Neural crest cell (in vitro differentiated cells): ENCODE measurements at places on chromosomes 7 and 10. TPM values are rescaled to one million over a fixed set of nuclear protein-coding genes. Genes with fewer than 3 reads are reported as not detected.

- no peak for DNase-seq
These were observed 33.0 kb downstream of the TMEM106B start for GRCh38 chr7:12244129-12244528.

GRCh38 chr7:27547401-27547800 is 115.3 kb downstream of the HIBADH start:
- DNase-seq, result no peak

DNA sequence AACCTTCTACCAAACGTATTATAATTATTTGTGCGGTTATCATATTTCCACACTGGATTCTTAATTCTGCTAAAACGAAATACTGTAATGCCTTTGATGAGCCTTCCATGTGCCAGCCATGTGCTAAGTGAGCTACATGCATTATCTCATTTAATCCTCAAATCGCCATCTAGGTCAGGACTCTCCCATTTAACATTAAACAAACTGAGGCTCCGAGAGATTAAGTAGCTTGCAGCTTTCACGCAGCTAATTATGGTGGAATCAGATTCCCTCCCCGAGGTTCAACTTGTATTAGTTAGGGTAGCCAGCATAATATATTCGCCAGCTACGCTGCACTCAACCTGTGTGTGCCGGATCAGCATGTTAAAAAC is 798 bp upstream of the TSPAN33 start:
- no peak for DNase-seq

DNA sequence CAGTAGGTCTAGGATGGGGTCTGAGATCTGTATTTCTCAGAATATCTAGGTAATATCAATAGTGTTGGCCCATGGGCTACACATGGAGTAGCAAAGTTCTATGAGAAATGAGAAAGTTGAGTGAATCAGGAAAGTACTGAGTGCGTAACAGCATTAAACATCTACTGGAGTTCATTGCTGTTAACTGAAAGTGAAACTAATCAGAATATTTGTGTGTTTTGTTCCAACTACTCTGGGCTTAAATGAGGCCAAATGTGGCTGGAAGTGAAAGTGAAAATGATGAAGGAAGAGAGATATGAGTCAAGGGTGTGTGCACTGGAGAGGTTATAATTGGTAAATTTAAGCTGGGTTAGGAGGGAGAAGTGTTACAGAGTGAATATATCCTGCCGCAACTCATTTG is 46.5 kb downstream of the TMEM106B start:
- DNase-seq, result no peak

DNA sequence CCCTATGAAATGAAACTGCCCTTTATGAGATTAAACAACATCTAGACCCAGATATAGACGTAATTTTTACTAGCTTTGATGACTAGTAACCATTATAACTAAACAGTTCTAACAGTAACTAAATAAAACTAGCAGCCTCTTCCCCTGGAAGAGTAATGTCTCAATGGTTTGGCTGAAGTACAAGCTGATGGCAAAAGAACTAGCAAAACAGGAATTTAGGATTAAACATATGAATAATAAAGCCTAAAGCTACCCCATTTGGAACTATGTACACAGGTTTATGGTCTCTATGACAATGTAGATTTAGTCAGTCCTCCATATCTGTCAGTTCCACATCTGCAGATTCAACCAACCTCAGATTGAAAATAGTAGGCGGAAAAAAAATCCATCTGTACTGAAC is 6.4 kb downstream of the DPY19L1 start:
- no peak for DNase-seq

Gene CPN1
- total RNA-seq, result not detected in 2 replicates

Gene OGDHL
- 10.1 and 10.6 TPM in 2 replicates for total RNA-seq

GRCh38 chr7:72430531-72430930 is 18.4 kb upstream of the CALN1 start:
- DNase-seq, result no peak

- DNase-seq, result no peak
These were observed 55.1 kb upstream of the PPIF start for GRCh38 chr10:79292026-79292766.

Gene MTURN
- total RNA-seq, result 6.6 and 6.8 TPM in 2 replicates

Gene GBX1
- 2.0 and 2.4 TPM in 2 replicates for total RNA-seq

DNA sequence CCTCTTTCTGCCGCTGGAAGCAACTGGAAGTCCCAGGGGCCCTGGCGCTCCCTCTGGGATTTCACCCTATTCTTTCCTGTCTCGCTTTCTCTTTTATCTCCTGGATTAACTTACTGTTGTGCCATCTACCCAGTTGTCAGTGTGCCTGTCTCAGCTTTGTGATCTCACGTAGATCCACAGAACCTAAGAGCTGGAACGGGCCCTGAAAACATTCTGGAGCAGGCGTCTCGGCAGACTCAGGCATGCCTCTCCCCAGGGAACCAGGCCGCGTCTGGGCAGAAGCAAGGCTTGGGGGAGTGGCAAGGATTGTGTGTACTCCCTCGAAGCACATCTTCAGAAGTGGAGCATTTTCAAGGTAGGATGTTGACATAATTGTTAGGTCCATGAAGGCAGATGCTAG is 87.2 kb downstream of the KCNMA1 start:
- DNase-seq, result no peak

GRCh38 chr10:52348037-52348564 is 34.0 kb downstream of the DKK1 start:
- DNase-seq, result no peak

Gene HGF
- total RNA-seq, result 0.05 and 0.14 TPM in 2 replicates

- no peak for DNase-seq
These were observed 477.2 kb downstream of the DNAJB6 start for GRCh38 chr7:157813741-157814661.

DNA sequence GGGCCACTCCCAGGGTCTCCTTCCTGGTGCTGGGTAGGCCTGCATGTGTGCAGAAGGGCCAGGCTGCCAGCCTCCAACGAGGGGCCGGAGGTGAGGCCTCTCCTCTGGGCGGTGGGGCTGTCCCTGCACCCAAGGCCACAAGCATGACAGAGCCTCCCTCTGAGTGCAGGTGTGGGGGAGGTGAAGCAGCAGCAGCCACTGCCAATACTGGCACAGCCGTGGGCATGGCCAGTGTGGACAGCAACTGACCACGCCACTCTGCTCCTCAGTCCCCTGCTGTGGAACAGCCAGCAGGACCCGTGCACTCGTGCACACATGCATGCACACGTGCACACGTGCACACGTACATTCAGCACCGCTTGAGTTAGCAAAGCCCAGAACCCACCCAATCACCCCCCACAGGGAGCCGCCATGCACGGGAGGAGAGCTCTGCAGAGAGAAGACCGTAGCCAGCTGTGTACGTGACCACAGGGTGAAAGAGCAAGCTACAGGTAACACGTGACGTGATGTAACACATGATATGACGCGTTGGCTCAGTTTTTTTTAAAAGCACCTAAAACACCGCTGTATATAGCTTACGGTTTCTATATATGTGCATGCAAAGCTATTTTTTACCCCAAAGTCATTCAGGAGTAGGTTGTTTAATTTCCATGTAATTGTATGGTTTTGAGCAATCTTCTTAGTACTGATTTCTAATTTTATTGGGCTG is 23.1 kb downstream of the PAPOLB start:
- no peak for DNase-seq

Gene DNAJB6
- 102 and 107 TPM in 2 replicates for total RNA-seq

DNA sequence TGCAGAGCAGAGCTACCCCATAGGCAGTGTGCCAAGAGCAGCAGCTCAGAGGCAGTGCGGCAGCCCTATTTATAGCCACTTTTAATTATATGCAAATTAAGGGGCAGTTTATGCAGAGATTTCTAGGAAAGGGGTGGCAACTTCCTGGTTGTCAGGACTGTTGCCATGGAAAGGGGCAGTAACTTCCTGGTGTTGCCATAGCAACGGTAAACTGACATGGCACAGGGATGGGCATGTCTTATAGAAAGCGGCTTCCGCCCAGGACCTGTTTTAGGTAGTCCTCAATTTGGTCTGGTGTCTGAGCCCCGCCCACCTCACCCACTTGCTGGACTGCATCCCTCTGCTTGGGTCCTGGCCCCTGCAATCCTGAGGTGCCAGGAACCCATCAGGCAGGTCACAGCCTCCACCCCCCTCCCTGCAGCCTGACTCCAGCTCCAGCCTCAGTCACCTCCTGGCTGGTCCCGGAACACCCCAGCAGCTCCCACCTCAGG is 115.8 kb downstream of the TMEM130 start:
- DNase-seq, result no peak

- DNase-seq, result no peak
These were observed 78.7 kb upstream of the PDK4 start for GRCh38 chr7:95675016-95675415.

- no peak for DNase-seq
These were observed 50.5 kb upstream of the YAE1 start for GRCh38 chr7:39515534-39516228.

DNA sequence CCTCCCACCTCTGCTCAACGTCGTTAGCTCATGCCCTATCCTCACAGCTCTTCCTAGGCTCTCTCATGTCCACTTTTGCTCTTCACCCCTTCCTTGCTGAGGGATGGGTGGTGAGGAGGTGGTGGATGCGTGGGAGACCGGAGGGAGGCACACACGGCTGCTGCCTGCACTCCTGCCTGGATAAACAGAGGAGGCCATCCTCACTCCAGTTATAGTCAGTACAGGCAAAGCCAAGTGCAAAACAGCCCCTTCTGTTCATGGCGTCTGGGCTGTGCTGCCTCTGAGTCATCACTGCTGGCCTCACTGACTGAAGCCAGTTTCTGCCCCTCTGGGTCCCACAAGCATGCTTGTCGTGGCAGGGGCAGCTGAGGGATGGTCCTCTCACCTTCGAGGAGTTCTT is 31.9 kb upstream of the LRRC4 start:
- DNase-seq, result no peak

Gene AKR1C4
- not detected in 2 replicates for total RNA-seq

GRCh38 chr7:66542049-66542448 is 86.6 kb upstream of the KCTD7 start:
- DNase-seq, result no peak

GRCh38 chr10:86957471-86958115 is at the start of gene MMRN2:
MMRN2 (minus strand) TSS chr10:86957615; CDS start chr10:86957541, 74 bp downstream.
- DNase-seq, result no peak

- no peak for DNase-seq
These were observed 28.2 kb downstream of the ASNS start for GRCh38 chr7:97844036-97844435.

Gene MRLN
- total RNA-seq, result not detected in 2 replicates

DNA sequence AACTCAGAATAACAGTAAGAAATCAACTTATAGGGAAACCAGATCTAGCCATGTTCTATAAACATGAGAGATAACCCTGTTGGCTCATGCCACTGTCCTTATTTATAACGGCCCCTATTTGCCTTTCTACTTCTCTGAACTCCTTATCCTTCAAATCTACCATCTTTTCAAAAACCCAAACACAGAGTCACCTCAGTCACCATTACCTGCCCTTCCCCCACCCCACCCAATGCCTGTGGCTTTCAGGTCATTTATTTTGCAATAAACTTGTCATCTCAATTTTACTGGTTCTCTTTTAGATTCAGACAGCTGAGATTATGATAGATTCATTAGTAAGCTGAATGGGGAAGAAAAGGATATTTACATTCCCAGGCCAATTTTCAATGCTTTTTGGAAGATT is 53.6 kb downstream of the KMT2C start:
- DNase-seq, result no peak

GRCh38 chr10:125548356-125548755 is 134.6 kb downstream of the TEX36 start:
- no peak for DNase-seq

Gene CASD1
- total RNA-seq, result 40.2 and 43.3 TPM in 2 replicates

Gene NRCAM
- 33.2 and 35.0 TPM in 2 replicates for total RNA-seq

GRCh38 chr7:14201353-14201752 is 211.9 kb upstream of the ETV1 start:
- DNase-seq, result no peak

DNA sequence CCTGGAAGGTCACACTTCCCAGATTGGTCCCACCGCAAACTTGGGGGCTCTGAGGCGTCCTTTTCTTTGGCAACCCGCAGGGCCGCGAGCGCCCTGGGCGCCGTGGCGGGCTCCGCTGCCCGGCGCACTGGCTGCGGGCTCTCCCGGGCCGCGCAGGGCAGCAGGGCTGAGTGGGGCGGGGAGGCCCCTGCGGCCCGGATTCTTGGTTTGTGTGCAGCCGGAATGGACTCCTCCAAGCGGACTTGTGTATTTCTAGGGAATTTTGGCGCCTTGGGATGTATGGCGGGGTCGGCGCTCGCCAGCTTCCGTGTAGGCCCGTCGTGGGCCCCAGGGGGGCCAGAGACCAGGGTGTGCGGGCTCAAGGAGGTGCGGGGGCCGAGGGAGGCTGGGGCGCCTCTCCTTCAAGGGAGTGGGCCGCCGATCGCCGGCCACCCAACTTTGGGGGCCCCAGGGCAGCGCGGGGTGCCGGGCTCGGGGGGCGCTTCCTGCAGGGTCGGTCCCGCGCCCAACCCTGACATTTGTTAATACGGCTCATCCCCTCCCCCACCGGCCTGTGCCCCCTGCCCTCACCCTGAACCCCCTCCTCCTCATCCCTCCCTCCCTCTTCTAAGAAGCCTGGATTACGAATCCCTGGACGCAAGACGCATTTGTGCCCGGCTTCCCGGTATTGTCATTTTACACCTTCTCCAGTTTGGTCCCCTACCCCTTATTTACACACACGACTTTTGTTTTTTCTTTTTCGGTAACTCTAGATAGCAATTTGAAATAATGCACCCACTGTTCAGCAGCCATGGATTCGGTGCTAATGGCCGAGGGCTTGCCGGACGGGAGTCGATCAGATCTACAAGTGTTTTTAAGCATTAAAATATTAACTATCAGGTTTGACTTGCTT is 2.5 kb downstream of the TCF7L2 start:
- DNase-seq, result no peak

DNA sequence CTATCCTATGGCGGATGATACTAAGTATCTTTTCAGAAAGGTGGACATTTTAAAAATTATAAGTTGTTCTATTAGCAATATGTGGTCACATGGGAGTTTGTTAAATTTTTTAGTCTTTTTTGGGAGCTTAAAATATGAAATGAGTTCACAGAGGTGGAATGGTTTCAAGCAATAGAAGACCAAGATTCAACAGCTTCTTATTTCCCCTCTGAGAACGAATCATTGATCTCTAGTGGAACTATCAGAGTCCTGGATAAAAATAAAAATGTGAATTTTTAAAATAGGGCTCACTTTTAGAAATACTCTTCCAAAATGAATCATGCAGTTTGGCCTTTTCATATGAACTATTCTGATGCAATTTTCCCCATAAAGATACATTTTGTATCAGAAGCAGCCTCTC is 467.7 kb upstream of the KLF6 start:
- DNase-seq, result no peak

Gene BHLHA15
- not detected in 2 replicates for total RNA-seq

Gene CXCL12
- 3.6 and 4.0 TPM in 2 replicates for total RNA-seq

GRCh38 chr7:36951257-36951697 is 227.0 kb upstream of the AOAH start:
- DNase-seq, result no peak

GRCh38 chr7:41045556-41046123 is 657.2 kb downstream of the INHBA start:
- no peak for DNase-seq

Gene ADAMTS14
- total RNA-seq, result 0.19 and 0.30 TPM in 2 replicates

Gene AIMP2
- total RNA-seq, result 44.4 and 47.6 TPM in 2 replicates
